ENCODE measurements at places on chromosomes 4 and X.
A peak's percentile ranks its signal among the peaks of the same experiment; 100 is the strongest.

GRCh38 chrX:139734996-139735395 is 27.0 kb upstream of the MCF2 start:
- H3K27me3 ChIP-seq, result no peaks in the 10 kb centered on the region
- H3K4me3 ChIP-seq, result no peak overlapping the region
- peaks cover 21% of the 10 kb centered on the region for H3K4me1 ChIP-seq
- H3K27ac ChIP-seq, result no peak overlapping the region

DNA sequence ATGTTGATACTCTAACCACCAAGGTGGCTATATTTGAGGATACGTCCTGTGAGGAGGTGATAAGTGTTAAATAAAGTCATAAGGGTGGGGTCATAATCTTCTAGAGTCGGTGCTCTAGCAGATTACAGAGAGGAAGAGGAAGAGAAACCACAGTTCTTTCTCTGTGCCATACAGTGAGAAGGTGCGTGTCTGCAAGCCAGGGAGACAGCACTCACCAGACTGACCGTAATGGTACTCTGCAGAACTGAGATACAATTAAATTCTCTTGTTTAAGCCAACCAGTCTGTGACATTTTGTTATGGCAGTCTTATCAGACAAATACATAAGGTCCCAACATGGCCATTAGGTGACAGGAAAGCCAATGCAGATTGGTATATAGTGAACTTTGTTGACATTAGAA is 480.9 kb upstream of the IGFBP7 start:
- DNase-seq, result no peak
- no peaks in the 10 kb centered on the region for H3K36me3 ChIP-seq
- H3K4me1 ChIP-seq, result no peaks in the 10 kb centered on the region
- H3K27ac ChIP-seq, result no peak overlapping the region
- H3K4me3 ChIP-seq, result no peak overlapping the region

- no peak for DNase-seq
- H3K36me3 ChIP-seq, result no peaks in the 10 kb centered on the region
These were observed 1100.0 kb upstream of the SLIT2 start for GRCh38 chr4:19151684-19152083.

GRCh38 chr4:4308800-4309441 is 18.9 kb downstream of the ZBTB49 start:
- no peak overlapping the region for H3K4me3 ChIP-seq
- DNase-seq, result no peak
- no peaks in the 10 kb centered on the region for H3K36me3 ChIP-seq
- no peak overlapping the region for H3K27ac ChIP-seq

DNA sequence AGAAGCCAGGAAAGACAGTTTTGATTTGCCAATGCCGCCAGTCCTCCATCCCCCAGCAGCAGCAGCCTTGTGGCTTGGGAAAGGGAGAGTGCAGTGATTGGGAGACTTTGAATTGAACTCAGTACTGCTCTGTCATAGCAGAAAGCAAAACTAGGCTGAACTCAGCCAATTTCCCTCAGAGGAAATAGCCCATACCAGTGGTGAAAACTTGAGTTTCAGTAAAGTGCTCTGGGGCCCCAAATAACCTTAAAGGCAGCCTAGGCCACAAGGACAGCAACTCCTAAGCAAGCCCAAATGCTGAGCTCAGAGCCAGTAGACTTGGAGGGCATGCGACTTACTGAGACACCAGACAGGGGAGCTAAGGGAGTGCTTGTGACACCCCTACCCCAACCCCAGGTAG is 2.0 kb upstream of the PROM1 start:
- H3K36me3 ChIP-seq, result no peaks in the 10 kb centered on the region
- H3K4me1 ChIP-seq, result no peaks in the 10 kb centered on the region
- no peak overlapping the region for H3K27ac ChIP-seq
- peaks cover 76% of the 10 kb centered on the region for H3K27me3 ChIP-seq
- H3K4me3 ChIP-seq, result no peak overlapping the region

- no peak overlapping the region for H3K27ac ChIP-seq
- no peaks in the 10 kb centered on the region for H3K27me3 ChIP-seq
- peaks cover 15% of the 10 kb centered on the region for H3K4me1 ChIP-seq
- H3K4me3 ChIP-seq, result no peak overlapping the region
These were observed 4.7 kb upstream of the EFNB1 start for GRCh38 chrX:68824152-68824433.

GRCh38 chrX:155888139-155888538 is 7.0 kb downstream of the VAMP7 start:
- H3K36me3 ChIP-seq, result peaks cover 4% of the 10 kb centered on the region
- H3K4me3 ChIP-seq, result no peak overlapping the region
- H3K4me1 ChIP-seq, result peaks cover 9% of the 10 kb centered on the region
- no peak overlapping the region for H3K27ac ChIP-seq

DNA sequence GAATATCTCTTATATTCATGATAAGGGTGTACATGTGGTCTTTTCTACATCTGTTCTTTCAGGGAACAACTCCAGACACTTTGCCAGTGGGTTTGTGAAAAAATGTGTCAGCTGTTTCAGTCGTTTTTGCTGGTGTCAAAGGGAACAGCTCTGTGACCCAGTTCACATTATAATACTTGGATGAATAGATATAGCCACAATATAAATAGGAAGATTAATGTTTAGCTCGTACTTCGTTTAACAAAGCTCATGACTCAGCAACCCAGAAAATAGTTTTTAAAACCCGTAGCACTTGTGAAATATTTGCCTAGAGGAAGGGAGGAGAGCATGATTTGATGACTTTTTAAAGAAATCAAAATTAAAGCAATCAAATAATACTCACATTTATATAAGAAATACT is 7.9 kb downstream of the LIAS start:
- H3K27me3 ChIP-seq, result no peaks in the 10 kb centered on the region
- no peak overlapping the region for H3K4me3 ChIP-seq
- DNase-seq, result peak; percentile 52
- H3K27ac ChIP-seq, result peak overlapping the region; percentile 25
- H3K36me3 ChIP-seq, result no peaks in the 10 kb centered on the region

- peaks cover 11% of the 10 kb centered on the region for H3K4me1 ChIP-seq
- H3K27ac ChIP-seq, result no peak overlapping the region
- no peaks in the 10 kb centered on the region for H3K36me3 ChIP-seq
- H3K27me3 ChIP-seq, result no peaks in the 10 kb centered on the region
- no peak overlapping the region for H3K4me3 ChIP-seq
These were observed 51.1 kb downstream of the SCML1 start for GRCh38 chrX:17788439-17788838.

GRCh38 chrX:37658343-37659030 is 27.1 kb upstream of the XK start:
- no peaks in the 10 kb centered on the region for H3K27me3 ChIP-seq
- no peaks in the 10 kb centered on the region for H3K4me1 ChIP-seq
- no peak overlapping the region for H3K4me3 ChIP-seq
- DNase-seq, result no peak
- no peak overlapping the region for H3K27ac ChIP-seq

- H3K36me3 ChIP-seq, result no peaks in the 10 kb centered on the region
- H3K27me3 ChIP-seq, result no peaks in the 10 kb centered on the region
- H3K27ac ChIP-seq, result no peak overlapping the region
- H3K4me1 ChIP-seq, result no peaks in the 10 kb centered on the region
- no peak for DNase-seq
These were observed 5.8 kb upstream of the EBP start for GRCh38 chrX:48515842-48516241.

DNA sequence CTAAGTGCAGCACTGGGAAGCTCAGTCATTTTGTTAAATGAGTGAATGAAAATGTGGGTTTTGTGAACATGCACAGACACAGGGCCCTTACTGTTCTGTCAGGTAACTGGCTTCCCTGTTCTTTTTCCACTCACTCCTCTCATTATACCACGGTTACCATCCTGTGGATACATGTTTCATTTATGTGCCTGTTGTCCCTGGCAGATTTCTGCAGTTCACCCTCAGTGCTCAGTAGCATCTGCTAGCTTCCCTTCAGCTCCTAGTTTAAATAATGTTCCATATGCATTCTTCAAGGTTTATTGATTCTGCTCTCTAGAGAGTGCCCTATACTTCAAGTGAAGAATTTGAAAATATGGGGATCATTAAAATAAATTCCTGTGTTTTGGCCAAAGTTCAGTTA is 1634.3 kb upstream of the ADGRL3 start:
- H3K27ac ChIP-seq, result no peak overlapping the region
- no peaks in the 10 kb centered on the region for H3K27me3 ChIP-seq
- H3K36me3 ChIP-seq, result no peaks in the 10 kb centered on the region

- H3K4me1 ChIP-seq, result no peaks in the 10 kb centered on the region
- no peak overlapping the region for H3K27ac ChIP-seq
- no peaks in the 10 kb centered on the region for H3K27me3 ChIP-seq
- DNase-seq, result no peak
These were observed 70.8 kb downstream of the ARX start for GRCh38 chrX:24945009-24945408.

GRCh38 chr4:152041295-152041694 is 280.5 kb upstream of the GATB start:
- no peaks in the 10 kb centered on the region for H3K27me3 ChIP-seq
- H3K4me1 ChIP-seq, result peaks cover 23% of the 10 kb centered on the region
- DNase-seq, result no peak
- H3K27ac ChIP-seq, result no peak overlapping the region
- no peaks in the 10 kb centered on the region for H3K36me3 ChIP-seq

DNA sequence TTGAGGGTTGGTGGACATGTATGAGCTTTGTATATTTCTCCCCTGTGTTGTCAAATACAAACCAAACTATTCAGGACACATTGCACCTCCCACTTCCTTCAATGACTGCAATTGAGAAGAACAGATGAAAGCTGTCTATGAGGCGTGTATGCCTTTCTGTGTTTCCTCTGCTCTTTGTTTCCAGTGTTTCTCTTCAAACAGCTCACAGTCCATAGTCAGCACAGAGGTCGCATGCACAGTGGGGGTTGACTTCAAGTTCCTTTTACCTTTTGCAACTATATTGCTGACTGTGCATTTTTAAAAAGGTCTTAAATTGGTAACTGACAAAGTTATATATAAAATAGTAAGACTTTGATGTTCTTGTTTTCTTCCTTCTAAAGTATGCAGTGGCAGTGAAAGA is 957.8 kb downstream of the C4orf33 start:
- no peaks in the 10 kb centered on the region for H3K27me3 ChIP-seq
- H3K4me1 ChIP-seq, result no peaks in the 10 kb centered on the region
- H3K4me3 ChIP-seq, result no peak overlapping the region
- no peak for DNase-seq

DNA sequence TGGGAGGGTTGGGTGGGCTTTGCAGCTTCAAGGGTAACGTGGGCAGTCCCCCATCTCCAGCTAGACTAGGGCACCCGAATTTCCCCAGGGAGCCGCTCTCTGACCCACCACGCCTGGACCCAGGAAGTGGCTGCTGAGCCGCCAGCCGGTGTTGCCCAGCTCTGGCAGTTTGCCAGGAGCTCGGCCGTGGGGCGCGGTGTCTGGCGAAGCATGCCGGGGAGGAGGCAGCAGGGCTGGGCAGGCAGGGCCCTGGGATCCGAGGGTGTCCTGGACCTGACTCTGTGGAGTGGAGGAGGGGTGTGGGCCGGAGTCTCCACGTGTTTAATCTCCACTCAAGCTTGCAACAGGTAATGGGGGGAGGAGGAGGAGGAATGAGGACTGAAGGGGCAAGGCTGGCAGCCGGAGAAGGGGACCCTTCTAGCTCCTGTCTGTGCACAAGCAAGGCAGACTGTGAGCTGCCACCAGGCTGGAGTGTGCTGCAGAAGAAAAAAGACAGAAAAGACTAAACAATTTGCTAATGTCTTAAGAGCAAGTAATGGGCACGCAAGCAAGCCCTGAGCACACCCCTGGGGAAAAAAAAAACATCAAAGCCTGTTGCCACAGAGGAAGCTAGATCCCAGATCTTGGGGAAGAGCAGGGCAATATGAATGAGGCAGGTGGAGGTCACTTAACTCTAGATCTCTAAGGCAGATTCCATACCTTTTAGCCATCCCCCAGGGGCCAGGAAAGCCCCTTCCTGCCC is 2.4 kb downstream of the LONRF3 start:
- peaks cover 11% of the 10 kb centered on the region for H3K36me3 ChIP-seq
- DNase-seq, result peak; percentile 70
- peak overlapping the region; percentile 78 for H3K4me3 ChIP-seq
- peaks cover 25% of the 10 kb centered on the region for H3K4me1 ChIP-seq
- H3K27me3 ChIP-seq, result no peaks in the 10 kb centered on the region

GRCh38 chrX:53440101-53440500 is 5.9 kb upstream of the HSD17B10 start:
- peak; percentile 48 for DNase-seq
- H3K27me3 ChIP-seq, result no peaks in the 10 kb centered on the region
- peak overlapping the region; percentile 82 for H3K27ac ChIP-seq
- H3K4me3 ChIP-seq, result peak overlapping the region; percentile 68
- peaks cover 12% of the 10 kb centered on the region for H3K4me1 ChIP-seq

- no peak overlapping the region for H3K27ac ChIP-seq
- H3K27me3 ChIP-seq, result no peaks in the 10 kb centered on the region
- peaks cover 4% of the 10 kb centered on the region for H3K4me1 ChIP-seq
- peak; percentile 80 for DNase-seq
These were observed 53.8 kb downstream of the VSIG4 start for GRCh38 chrX:65985922-65986588.

DNA sequence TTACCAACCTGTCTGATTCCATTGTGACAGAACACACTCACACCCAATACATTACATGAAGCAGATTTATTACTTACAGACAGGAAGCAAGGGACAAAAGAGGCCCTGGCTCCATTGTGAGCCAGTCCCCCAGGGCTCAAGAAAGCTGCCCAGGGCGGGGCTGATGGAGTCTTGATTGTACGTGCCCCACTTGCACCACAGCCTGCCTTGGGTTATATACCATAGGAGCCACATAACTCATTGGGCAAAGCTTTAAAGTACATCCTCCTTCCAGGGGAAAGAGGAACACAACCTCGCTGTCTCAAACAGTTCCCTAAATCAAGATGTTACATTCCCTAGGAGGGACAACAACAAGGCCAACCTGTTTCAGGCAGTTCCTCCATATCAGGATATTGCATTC is 3.4 kb upstream of the ZRSR2 start:
- no peak overlapping the region for H3K27ac ChIP-seq
- 0 out of 2 replicates have a peak, but pooled peaks cover 4% of the 10 kb centered on the region for H3K4me1 ChIP-seq
- H3K27me3 ChIP-seq, result no peaks in the 10 kb centered on the region
- DNase-seq, result no peak

DNA sequence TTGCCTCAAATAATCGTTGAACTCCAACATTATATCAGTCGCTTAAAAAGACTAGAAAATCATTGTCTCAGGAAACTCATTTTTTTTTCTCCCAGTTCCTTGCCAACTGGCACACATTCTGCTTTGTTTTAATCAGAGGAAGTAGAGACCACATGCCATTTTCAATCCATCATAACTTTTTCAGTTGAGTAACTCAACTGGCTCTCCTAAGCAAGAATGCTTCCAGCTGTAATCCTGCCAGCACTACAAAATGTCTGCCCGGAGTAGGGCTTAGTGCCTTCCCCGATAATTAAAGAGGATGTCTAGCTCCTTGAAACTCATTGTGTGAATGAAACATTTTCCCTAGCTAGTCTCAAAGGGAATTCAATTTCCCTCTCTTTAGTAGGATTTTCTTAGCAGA is 33.0 kb downstream of the FREM3 start:
- no peaks in the 10 kb centered on the region for H3K27me3 ChIP-seq
- H3K36me3 ChIP-seq, result no peaks in the 10 kb centered on the region
- DNase-seq, result no peak

GRCh38 chr4:173508386-173509035 is 21.5 kb downstream of the HAND2 start:
- H3K27ac ChIP-seq, result no peak overlapping the region
- H3K4me1 ChIP-seq, result no peaks in the 10 kb centered on the region
- H3K36me3 ChIP-seq, result no peaks in the 10 kb centered on the region
- no peak overlapping the region for H3K4me3 ChIP-seq
